CD4-positive, alpha-beta T cell (primary cell): ENCODE measurements at places on chromosomes 5 and 9.
A peak's percentile ranks its signal among the peaks of the same experiment; 100 is the strongest.

GRCh38 chr9:89815061-89815902, 210.5 kb downstream of the GADD45G start:
- no peak for DNase-seq
- no peak overlapping the region for H3K4me3 ChIP-seq
- H3K27ac ChIP-seq: no peak overlapping the region
- H3K27me3 ChIP-seq: no peaks in the 10 kb centered on the region
- H3K36me3 ChIP-seq: no peaks in the 10 kb centered on the region

DNA sequence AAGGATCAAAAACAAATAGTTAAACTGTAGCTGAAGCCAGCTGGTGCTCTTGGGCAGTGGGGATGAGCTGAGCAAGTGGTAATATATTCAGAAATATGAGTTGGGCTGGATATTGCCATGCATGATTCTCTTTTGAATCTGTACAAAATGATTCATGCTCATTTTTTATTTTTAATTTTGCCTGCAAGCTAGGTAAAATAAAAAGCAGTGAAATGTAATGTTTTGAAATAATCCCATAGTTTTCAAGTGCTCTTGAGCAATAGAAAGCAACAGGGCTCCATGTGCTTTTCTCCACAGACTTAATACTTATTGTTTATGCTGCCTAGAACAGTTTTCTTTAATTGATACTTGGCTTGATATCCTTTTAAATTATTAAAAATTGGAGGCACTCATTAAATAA, 489.3 kb downstream of the TLE4 start:
- H3K27me3 ChIP-seq: no peaks in the 10 kb centered on the region
- H3K36me3 ChIP-seq: no peaks in the 10 kb centered on the region
- no peaks in the 10 kb centered on the region for H3K4me1 ChIP-seq
- DNase-seq: no peak

DNA sequence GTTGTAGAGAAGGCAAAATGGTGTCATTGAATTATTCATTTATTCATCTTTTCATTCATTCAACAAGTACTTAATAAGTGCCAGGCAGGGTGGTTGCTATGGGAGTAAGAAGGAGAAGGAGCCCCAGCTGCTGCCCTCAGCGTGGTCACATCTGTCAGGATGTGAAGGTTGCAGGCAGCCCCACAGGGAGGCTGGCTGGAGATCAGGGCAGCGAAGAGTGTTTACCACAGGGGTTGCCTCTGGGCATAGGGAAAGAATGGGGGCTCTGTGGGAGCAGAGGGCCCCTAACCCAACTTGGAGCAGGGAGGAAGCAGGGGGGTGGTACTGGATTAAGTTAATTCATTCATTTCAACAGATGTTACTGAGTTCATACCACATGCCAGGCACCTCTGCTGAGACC, 6.0 kb downstream of the PCDH12 start:
- H3K4me3 ChIP-seq: no peak overlapping the region
- no peaks in the 10 kb centered on the region for H3K36me3 ChIP-seq
- no peak overlapping the region for H3K27ac ChIP-seq
- DNase-seq: no peak
- no peaks in the 10 kb centered on the region for H3K27me3 ChIP-seq
- peaks cover 7% of the 10 kb centered on the region for H3K4me1 ChIP-seq

DNA sequence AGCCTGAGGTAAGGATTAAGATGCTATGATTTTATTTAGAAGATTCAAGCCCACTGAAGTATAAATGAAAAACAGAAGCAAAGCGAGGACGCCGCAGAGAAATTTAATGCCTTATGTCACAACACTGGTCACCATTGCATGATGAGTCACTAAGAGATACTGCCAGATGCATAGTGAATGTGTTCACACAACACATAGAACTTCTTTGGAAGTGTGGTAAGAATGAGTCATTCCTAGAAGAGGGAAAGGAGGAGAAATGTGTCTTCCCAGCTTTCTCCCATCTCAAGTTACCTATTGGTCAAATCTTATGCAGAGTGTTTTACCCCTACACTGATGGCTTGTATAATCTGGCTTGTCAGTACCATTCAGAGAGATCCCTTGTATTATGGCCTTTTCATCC, 465.3 kb upstream of the ARRDC3 start:
- no peak overlapping the region for H3K4me3 ChIP-seq
- H3K27ac ChIP-seq: no peak overlapping the region
- H3K27me3 ChIP-seq: no peaks in the 10 kb centered on the region

- no peak for DNase-seq
- no peaks in the 10 kb centered on the region for H3K4me1 ChIP-seq
- no peaks in the 10 kb centered on the region for H3K36me3 ChIP-seq
- no peak overlapping the region for H3K27ac ChIP-seq
- no peak overlapping the region for H3K4me3 ChIP-seq
Measured at GRCh38 chr9:99345942-99346341, 123.9 kb downstream of the SEC61B start.

GRCh38 chr5:147442224-147442623, 67.6 kb downstream of the DPYSL3 start:
- H3K4me3 ChIP-seq: no peak overlapping the region
- H3K4me1 ChIP-seq: no peaks in the 10 kb centered on the region
- DNase-seq: no peak
- H3K27ac ChIP-seq: no peak overlapping the region

GRCh38 chr9:75226403-75227139, 138.3 kb downstream of the OSTF1 start:
- no peak overlapping the region for H3K4me3 ChIP-seq
- DNase-seq: no peak
- H3K27me3 ChIP-seq: no peaks in the 10 kb centered on the region
- no peaks in the 10 kb centered on the region for H3K4me1 ChIP-seq
- no peaks in the 10 kb centered on the region for H3K36me3 ChIP-seq
- H3K27ac ChIP-seq: no peak overlapping the region

DNA sequence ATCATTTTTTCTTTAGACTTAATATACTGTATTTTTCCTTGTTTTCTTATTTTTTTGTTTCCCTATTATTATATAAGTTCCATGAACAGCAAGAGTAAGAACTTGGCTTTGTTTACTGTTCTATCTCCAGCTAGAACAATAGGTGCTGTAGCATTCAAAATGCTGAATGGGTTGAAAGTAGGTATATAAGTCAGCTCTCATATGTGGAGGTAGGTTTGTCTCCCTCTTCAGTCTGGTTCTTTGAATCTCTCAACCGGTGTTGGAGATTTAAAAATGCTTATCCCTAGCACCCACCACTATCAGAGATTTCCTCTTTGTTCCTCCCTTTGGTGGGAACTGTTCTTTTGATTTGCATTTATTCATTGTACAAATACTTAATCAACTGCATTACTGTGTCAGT, 87.5 kb upstream of the FSD1L start:
- peaks cover 14% of the 10 kb centered on the region for H3K36me3 ChIP-seq
- no peak for DNase-seq
- H3K27ac ChIP-seq: no peak overlapping the region
- H3K27me3 ChIP-seq: no peaks in the 10 kb centered on the region
- no peaks in the 10 kb centered on the region for H3K4me1 ChIP-seq
- H3K4me3 ChIP-seq: no peak overlapping the region

- H3K4me1 ChIP-seq: no peaks in the 10 kb centered on the region
- H3K36me3 ChIP-seq: no peaks in the 10 kb centered on the region
- no peak for DNase-seq
- H3K4me3 ChIP-seq: no peak overlapping the region
- no peaks in the 10 kb centered on the region for H3K27me3 ChIP-seq
- H3K27ac ChIP-seq: no peak overlapping the region
Measured at GRCh38 chr9:28413471-28413870, 840.2 kb upstream of the C9orf72 start.

DNA sequence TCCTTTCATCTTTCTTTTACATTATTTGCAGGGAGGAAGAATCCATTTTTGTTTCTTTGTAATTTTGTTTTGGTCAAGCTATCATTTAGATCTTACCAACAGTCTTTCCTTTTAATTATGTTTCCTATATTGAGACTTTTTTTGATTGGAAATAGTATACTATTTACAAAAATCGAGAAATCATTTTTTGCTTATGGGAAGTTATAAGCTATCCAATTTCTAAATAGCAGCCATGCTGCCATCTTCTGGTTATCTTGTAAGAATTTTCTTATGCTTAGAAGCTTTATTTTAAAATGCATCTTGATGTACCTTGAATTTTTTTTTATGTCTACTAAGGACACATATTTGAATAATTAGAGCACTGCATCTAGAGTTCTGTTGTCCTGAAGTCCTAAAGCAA, 821.2 kb downstream of the PTPRD start:
- H3K4me1 ChIP-seq: no peaks in the 10 kb centered on the region
- DNase-seq: no peak
- no peaks in the 10 kb centered on the region for H3K36me3 ChIP-seq
- H3K27me3 ChIP-seq: no peaks in the 10 kb centered on the region
- H3K4me3 ChIP-seq: no peak overlapping the region
- H3K27ac ChIP-seq: no peak overlapping the region

DNA sequence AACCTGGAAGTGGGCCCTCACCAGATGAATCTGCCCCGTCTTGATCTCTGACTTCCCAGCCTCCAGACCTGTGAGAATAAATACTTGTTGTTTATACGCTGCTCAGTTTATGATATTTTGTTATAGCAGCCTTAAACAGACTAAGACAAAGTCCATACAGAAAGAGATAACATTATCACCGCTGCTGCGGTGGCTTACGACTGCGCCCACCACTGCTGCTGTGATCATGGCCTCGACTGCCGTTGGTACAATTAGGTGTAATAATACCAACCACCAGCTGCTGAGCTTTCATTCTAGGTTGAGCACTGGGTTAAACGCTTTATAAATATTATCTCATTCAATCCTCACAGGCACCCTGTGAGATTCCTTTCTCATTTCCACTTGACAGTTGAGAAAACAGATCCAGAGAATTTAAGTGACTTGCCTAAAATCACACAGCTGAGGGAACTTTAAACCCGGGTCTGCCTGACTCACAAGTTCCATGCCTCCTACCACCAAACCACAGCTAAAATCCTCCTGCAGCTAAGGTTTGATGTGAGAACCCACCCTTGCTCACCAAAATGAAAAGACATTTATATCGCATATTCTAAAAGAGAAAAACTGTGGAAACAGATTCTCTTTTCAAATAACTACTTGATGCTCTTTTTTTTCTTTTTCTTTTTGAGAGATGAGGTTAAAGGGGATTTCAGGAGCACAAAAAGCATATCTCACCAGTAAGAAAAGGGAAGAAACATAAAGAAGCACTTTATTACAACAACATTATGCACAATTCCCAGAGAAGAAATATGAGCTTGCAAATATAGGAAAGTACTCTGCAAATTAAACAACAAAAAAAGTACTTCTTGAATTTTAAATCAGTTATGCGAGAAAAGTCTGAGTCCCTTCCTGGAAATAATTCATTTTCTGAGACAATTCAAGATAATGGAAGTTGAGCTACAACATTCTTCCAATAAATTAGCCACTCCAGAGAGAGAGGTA, 23.9 kb downstream of the GOLM1 start:
- no peaks in the 10 kb centered on the region for H3K4me1 ChIP-seq
- H3K36me3 ChIP-seq: no peaks in the 10 kb centered on the region
- peak; percentile 20 for DNase-seq
- no peak overlapping the region for H3K27ac ChIP-seq

DNA sequence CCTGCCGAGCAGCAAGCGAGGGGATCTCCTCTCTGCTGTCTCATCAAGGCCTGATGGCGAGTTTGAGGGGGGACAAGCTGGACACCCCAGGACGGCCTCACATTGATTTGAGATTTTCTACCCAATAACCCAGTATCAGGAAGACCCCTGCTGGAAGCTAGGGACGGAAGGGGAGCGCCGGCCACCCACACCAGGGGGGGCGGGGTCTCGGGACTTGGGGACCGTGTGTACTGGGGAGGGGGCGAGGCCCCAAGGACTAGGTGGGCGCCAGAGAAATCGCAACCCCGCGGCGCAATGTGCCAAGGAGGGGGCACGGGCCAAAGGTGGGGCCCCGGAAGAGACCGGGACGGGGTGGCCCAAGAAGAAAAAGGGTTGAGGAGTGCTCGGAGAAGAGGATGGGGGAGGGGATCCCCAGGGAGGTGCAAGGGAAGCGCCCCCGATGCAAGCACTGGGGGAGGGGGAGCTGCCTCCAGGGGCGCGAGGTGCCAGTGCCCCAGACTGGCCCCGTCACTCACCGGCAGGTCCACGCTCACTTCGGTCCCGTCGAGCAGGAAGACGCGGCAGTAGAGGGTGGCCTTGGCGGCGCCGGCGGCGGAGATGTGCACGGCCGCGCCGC, 1.1 kb downstream of the EPB41L4B start:
- H3K4me1 ChIP-seq: peaks cover 12% of the 10 kb centered on the region
- no peak overlapping the region for H3K27ac ChIP-seq
- no peaks in the 10 kb centered on the region for H3K36me3 ChIP-seq
- H3K27me3 ChIP-seq: peaks cover 54% of the 10 kb centered on the region

DNA sequence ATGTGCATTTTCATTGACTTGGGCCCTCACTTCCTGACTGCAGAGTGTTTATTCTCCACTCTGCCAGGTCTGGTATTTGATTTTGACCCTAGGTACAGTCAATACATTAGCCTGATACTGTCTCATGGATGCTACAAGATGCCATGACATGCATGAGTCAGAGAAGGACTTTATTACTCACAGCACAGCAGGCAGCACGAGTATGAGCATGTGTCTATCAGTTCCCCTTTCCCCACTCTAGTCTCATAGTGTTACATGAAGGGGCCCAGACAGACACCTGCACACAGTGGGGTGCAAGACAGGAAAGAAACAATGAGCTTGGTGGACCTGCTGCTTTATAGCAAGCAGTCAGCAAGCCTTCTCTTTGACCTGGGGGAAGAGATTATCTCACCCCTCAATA, 19.6 kb downstream of the ITGA2 start:
- DNase-seq: no peak
- no peaks in the 10 kb centered on the region for H3K4me1 ChIP-seq
- H3K27ac ChIP-seq: no peak overlapping the region
- no peak overlapping the region for H3K4me3 ChIP-seq
- no peaks in the 10 kb centered on the region for H3K27me3 ChIP-seq
